B cell (primary cell): ENCODE measurements at places on chromosomes 2 and 18. TPM values are rescaled to one million over a fixed set of nuclear protein-coding genes. Genes with fewer than 3 reads are reported as not detected.

DNA sequence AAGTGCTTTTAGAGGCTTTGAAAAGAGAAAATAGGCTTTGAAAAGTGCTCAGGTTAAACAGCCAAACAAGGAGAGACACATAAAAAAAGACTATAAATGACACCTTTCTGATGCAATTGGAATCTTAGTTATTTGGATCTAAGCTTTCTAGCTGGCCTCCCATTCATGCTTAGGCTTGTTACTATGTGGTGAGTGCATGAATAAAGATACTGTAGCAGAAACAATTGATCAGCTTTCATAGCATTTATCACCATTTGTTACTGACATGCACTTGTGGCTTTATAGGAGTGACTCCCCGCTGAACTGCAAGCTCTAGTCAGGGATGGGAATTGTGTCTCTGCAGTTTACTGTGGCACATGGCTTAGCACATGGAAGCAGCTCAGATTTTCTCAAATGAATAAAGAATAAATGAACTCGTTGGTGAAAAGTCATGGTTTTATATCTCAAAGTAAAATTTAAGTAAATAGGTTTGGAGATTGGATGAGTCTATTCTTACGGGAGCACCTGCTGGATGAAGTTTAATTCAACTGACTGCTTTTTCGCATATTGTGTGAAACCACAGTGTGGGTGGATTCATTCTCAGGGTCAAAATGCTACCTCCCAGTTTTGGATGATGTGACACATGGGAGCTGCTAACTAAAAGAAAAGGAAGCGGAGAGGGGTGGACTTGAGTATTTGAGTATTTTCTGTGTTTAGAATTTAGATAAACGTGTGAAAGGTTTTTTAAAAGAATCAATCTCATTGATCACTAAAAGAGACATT lies 91.1 kb upstream of the NOL4 start:
- DNase-seq = no peak

- DNase-seq = no peak
Measured at GRCh38 chr2:120709608-120710041, 26.0 kb upstream of the GLI2 start.

DNA sequence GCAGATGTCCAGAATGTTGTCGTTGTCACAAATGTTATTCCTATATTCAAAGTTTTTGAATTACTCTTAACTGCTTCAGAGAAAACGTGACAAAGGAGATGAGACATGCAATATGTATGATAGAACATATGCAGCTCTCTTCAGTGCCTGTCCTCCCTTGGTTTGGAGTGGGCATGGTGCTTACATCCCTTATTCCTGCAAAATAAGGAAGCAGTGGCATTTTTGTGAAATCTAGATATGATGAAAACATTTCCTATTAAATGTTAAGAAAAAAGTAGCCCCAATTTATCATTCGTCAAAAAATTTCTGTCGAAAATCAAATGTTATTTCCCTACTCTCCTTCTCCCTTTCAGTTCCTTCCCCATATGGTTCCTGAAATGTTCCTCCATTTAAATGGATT lies 457.5 kb upstream of the FANCL start:
- DNase-seq = no peak

GRCh38 chr2:41197781-41198180 lies 745.9 kb upstream of the SLC8A1 start:
- DNase-seq = no peak

- DNase-seq = no peak
Measured at GRCh38 chr2:74555610-74556103, 1.1 kb downstream of the DOK1 start.

- peak; percentile 24 for DNase-seq
Measured at GRCh38 chr2:128316777-128317180, 1.9 kb downstream of the HS6ST1 start.

DNA sequence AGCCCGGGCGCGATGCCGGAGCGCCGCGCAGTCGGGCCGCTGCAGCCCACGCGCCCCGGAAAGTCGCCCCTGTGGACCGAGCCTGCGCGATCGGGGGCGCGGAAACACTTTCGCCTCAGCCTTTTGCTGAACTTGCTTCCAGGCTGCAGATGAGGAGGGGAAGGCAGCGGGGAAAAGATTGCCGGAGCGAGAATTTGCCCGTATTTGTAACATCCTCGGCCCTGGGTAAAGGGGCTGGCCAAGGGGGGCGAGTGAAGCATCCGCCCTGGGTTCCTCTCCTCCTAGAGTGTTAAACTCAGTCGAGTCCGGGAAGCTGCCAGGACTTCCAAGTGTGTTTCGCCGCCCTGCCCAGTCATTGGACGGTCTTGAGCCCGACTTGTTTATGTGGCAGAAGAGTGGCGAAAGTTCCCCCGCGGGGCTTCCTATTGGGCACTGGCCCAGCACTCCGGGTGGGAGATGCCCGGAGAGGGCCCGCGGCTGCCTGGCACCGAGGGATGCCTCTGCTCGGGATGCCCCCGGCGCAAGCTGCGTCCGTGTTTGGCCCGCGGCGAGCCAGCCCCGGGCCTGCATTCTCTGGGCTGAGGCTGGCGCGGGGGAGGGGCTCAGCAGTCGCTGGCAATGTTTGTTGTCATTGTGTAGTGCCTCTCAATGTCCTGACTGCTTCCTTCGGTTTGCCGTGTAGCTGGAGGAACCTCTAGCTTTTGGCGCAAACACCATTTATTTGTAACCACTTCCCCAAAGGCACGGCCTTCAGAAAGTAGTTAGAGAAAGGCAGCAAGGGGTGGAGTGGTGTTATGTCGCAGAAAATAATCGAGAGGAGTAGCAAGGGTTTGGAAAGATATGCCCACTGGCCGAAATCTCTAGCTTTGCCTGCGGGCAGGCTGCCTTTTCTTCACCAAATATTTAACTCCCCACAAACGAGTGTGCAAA lies 1.1 kb downstream of the CYBRD1 start:
- DNase-seq = peak; percentile 12

DNA sequence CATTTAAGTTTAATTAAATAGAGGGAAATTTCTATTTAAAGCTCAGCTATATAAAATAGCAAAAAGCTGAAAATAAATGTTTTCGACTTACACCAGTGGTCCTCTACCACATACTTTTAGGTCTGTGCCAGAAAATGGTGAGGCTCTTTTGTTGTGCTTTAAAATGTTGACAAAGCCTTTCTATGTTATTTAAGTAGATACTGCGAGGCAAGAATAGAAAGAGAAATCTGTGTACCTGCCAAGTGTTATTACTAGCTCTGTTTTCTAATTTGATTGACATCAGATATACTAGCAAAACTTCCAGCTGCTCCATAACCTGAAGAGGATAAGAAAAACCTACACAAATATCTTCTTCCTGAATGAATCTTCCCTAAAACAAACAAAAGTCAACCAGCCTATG lies 53.6 kb downstream of the LPIN2 start:
- DNase-seq = no peak

- DNase-seq = no peak
Measured at GRCh38 chr2:227536445-227536844, 62.2 kb upstream of the SCYGR2 start.

DNA sequence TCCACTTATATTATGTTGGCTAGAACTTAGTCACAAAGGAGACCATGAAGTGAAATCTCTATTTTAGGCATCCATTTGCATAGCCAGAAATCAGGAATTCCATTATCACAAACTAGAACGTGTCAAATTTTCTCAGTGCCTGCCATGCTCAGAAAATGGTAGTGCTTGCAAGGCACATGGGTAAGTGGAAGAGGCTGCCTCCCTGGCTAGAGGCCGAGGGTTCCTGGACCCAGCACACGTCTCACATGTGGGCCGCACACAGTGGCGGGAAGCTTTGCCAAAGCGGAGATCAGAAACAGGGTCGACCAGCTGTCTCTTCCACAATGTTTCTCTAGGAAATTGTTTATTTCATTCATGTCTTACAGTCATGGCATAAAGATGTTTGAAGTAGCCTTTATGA lies 42.3 kb downstream of the TRAF3IP1 start:
- DNase-seq = no peak

GRCh38 chr2:172234716-172235691 lies 132.3 kb upstream of the DLX2 start:
- DNase-seq = peak; percentile 12

PELI1 gene
- total RNA-seq = 115 and 117 TPM in 2 replicates

TRIM43 gene
- total RNA-seq = not detected in 2 replicates

KIF1A gene
- total RNA-seq = not detected in 2 replicates

RAPGEF4 gene
- 0.22 TPM in 1 of 2 replicates, not detected in the other for total RNA-seq

TPO gene
- total RNA-seq = not detected in 2 replicates

PLEKHH2 gene
- 0.17 and 0.58 TPM in 2 replicates for total RNA-seq
